ENCODE measurements at places on chromosomes 16 and 17. TPM values are rescaled to one million over a fixed set of nuclear protein-coding genes. Genes with fewer than 3 reads are reported as not detected.

The KRT16 gene
- total RNA-seq = not detected

The ABI3 gene
- not detected for total RNA-seq

The FOXN1 gene
- total RNA-seq = not detected

The UNC13D gene
- 1.3 TPM for total RNA-seq

The FOXJ1 gene
- total RNA-seq = not detected

The GDPD3 gene
- total RNA-seq = not detected

The HBZ gene
- total RNA-seq = not detected

The GSG1L gene
- total RNA-seq = not detected

The EVPL gene
- total RNA-seq = 0.16 TPM

The USP43 gene
- total RNA-seq = 0.29 TPM

The TM4SF5 gene
- total RNA-seq = not detected

The CRISPLD2 gene
- total RNA-seq = 0.40 TPM

The COG8 gene
- 45.0 TPM for total RNA-seq

The CEMP1 gene
- total RNA-seq = not detected
